ENCODE measurements at places on chromosomes 3 and 15.

DNA sequence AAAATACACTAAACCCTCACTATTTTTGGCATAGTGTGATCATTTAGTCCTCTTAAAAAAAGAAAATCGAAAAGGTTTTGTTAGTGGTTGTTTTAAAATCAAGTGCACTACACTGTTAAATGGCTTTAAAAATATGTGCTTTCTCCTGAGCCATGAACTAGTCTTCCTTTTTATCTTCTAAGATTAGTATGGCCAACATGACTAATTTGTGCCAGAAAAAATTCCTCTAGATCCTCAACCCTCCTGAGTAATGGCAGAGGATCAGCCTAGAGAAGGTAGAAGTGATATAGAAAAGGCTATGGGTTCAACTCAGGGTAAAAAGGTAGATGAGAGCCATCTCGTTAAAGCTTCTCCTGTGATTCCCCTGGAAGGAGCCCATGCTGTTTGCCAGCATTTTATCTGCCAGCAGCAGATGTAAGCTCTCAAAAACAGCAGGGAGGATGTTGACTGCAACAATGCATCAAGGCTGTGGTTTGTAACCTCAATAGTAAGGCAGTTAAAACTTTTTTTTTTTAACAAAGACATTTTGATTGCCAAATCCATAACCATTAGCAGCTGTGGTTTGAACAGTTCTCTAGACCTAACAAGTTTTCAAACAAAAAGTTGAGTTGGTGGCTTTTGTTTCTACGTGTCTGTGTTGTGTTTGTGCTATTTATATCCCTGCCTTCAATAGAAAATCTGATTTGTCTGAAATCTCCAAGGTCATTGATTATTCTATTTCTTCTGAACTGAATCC lies 30.2 kb upstream of the ZNF609 start:
- no peak for DNase-seq

GRCh38 chr15:63067976-63068743 lies 25.6 kb downstream of the TPM1 start:
- DNase-seq, result peak; percentile 7

DNA sequence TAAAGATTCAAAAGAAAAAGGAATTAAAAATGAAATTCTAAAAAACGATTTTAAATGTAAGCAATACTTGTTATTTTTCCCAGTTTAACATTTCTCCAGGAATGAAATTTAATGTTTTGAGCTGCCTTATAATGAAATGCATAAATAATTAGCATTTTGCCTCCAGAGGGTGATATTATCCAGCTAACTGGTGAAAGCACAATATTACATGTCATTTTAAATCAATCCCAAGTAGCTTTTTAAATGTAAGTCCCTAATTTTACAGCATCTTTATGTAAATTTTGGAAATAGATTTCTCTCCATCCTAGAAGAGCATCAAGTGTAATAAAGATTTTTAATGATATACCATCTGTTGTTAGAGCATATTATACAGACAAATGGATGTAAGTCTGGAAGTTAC lies 139.1 kb upstream of the P2RY1 start:
- no peak for DNase-seq

DNA sequence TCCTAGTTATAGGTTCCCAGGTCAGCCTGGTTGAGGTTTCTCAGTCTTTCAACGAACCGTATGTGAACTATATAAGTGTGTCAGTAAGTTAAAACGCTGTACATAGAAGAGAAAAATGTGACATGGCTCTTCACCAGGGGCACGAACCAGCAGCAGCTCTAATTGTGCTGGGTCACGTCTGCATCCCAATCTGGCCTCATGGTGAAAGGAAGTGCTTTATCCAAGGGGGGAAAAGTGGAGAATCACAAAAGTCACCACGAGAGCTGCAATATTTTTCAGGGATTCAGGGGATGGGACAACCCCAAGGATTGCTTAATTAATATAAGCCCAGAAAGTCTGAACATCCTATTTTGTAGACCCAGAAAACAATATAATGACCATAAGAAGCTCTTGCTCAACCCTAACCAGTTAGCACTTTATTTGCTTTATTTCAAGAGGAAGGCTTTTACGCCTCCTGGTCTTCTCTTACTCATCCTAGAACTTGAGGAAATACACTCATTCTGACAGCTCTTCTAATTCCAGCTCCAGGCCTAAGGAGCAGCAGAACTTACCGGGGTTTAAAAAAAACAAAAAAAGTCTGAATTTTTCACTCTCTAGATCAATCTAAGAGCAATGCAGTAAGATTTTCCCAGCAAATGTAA lies 16.5 kb downstream of the ANXA2 start:
- no peak for DNase-seq

GRCh38 chr3:124409650-124410275 lies 320.5 kb upstream of the UMPS start:
- DNase-seq, result peak; percentile 72

DNA sequence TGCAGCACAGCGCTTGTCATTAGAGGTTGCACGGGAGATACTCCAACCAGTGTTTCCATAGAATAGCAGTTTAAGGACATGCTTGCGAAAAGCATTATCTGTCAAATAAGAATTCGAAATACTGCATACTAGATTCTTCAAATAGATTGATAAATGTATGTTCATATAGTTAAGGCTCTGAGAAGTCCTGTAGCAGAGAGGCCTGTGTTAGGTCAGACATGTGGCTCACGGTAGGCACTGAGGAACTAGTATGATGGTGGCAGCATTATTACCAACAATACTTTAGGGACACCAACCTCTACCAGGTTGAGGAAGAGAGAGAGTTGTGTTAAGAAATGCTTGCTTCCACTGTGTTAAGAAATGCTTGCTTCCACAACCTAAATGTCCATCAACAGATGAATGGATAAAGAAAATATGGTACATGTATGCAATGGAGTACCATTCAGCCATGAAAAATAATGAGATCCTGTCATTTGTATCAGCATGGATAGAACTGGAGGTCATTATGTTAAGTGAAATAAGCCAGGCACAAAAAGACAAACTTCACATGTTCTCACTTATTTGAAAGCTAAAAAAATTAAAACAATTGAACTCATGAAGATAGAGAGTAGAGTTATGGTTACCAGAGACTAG lies 14.9 kb downstream of the MTMR14 start:
- DNase-seq, result no peak

- DNase-seq, result peak; percentile 55
Observed at GRCh38 chr3:187954873-187955586, 198.9 kb upstream of the LPP start.

- DNase-seq, result peak; percentile 37
Observed at GRCh38 chr15:81400640-81401236, 26.7 kb upstream of the TMC3 start.

DNA sequence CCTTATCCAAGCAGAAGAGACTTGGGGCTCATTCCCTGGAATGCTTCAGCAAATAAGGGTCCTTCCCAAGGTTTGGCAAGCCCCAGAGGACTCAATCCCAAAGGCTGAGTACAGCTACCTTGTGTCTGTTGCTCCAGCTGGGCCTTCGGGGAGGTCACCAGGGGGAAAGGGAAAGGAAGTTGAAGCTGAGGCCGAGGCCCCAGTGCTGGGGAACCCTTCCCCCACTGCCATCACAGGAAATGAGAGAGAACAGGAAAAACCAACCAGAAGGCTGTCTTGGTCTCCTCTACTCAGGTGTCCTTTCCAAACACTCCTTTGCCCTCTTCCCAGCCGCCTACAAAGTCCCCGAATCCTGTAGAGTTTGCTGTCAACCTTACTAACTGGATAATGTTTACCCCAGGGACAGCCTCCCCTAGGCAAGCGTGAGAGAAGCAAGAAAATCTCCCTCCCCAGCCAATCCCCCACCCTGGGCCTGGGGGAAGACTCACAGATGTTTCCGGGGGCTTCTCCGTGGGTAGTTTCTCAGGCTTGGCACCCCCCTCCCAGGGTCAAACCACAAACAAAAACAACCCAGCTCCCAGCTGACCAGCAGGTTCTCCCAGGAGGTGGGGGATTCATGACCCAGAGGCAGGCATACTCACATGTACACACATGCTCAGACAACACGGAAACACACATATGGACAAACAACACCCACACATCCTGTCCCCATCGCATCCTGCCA lies 5.5 kb downstream of the CSRNP1 start:
- peak; percentile 31 for DNase-seq

GRCh38 chr15:71333839-71334238 lies 218.6 kb downstream of the THSD4 start:
- no peak for DNase-seq

DNA sequence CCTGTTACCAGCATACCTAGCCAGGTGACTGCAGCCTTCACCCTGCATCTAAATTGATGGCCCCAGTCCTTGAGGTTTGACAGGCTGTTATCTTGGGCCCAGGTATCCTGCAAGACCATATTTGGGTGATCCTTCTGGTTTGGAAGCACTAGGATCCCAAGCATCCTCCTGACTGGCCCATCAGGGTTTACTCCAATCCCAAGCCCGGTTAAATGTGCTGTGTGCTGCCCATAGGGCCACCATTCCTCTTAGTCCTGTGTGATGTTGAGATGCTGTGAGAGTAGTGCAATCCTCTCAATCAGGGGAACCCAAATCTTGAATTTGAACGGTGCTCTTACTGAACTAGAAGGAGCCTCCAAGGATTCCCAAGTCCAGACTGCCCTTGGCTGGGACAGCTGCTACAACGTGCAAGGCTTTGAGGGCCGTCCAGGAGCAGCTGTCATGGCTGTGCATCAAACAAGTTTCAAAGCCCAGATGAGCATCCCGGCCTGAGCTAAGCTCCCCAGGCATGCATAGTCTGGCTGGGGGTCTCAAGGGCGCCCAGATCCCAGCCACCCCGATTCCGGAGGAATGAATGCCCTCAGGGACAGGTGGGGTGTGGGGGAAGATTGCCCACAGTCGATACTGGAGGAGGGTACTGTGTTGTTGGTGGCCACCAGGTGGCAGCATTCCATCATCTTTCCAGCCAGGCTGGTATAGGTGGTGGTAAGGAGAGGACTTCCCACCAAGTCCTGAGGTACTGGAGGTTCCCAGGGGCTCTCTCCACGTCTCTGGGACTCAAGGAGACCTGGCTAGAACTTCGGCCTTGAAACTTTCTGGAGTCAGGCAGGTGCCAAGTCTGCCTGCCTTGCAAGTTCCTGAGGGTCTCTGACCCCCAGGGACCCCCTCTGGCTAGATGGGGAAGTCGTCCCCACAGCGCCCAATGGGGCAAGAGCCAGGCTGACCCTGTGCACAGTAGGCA lies 32.6 kb downstream of the RBM5 start:
- peak; percentile 75 for DNase-seq

DNA sequence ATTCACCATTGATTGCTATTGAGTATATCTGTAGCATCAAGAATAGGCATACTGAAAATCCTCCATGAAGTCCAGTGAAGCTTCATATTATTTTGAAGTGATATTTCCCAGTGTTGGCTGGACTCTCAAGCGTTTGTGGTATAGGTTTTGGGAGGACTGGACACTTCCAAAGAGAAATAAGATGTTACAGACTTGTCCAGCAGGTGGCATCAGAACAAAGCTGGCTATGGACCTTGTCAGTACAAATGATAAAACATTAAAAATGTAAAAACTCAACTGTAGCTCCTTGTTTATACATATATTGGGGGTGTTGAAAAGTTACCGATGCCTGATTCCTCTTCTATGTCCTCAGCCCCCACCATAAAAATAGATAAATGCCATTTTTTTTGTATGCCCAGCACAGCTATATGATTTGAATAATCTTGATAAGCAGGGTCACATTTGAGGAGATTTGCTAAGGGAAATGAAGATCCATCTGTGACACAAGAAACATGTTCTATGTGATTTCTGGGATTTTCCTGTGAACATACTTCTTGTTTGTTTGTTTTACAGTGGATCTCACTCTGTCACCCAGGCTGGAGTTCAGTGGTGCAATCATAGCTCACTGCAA lies 54.5 kb upstream of the GOLGA6B start:
- DNase-seq, result peak; percentile 53

- no peak for DNase-seq
Observed at GRCh38 chr3:12797892-12798558, 1.5 kb downstream of the CAND2 start.

GRCh38 chr3:38843898-38844297 lies 27.9 kb upstream of the SCN10A start:
- peak; percentile 42 for DNase-seq

GRCh38 chr15:78761891-78762385 lies 49.3 kb downstream of the ADAMTS7 start:
- DNase-seq, result no peak

GRCh38 chr3:196169836-196170240 lies 41.4 kb downstream of the ZDHHC19 start:
- no peak for DNase-seq

- DNase-seq, result peak; percentile 76
Observed at GRCh38 chr3:58994746-58995330, 55.0 kb downstream of the CFAP20DC start.

DNA sequence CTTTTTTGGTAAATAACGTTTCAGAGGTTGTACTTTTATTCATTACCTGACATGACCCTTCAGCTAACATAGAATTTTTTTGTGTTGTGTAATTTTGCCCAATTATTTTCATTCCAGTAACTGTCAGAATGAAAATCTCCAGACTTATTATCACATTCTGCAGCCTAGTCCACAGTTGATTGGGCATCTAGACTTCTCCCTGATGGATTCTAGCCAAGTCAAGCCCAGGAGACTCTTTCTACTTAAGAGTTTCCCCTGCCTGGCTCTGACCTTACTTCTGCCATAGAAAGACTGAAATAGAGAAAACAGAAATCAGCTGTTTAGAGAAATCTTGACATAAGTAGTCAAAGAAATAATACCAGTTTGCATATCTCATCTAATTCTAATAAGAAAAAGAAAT lies 82.9 kb upstream of the CDAN1 start:
- DNase-seq, result no peak

DNA sequence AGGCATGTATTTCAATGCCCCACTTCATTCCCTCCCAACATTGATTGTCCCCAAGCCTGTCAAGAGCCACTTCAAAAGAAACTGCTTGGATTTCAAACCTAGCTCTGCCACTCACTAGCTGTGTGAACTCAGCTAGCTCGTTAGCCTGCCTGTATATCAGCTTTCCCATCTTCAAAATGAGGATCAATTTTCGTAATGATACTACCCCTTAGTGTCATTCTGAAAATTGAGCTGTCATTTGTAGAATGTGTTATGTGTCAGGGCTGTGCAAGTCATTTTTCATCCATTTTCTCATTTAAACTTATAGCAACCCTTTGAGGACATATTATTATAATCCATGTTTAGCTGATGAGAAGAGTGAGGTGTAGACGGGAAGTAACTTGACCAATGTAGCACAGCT lies 88.6 kb downstream of the TRIM42 start:
- DNase-seq, result no peak

DNA sequence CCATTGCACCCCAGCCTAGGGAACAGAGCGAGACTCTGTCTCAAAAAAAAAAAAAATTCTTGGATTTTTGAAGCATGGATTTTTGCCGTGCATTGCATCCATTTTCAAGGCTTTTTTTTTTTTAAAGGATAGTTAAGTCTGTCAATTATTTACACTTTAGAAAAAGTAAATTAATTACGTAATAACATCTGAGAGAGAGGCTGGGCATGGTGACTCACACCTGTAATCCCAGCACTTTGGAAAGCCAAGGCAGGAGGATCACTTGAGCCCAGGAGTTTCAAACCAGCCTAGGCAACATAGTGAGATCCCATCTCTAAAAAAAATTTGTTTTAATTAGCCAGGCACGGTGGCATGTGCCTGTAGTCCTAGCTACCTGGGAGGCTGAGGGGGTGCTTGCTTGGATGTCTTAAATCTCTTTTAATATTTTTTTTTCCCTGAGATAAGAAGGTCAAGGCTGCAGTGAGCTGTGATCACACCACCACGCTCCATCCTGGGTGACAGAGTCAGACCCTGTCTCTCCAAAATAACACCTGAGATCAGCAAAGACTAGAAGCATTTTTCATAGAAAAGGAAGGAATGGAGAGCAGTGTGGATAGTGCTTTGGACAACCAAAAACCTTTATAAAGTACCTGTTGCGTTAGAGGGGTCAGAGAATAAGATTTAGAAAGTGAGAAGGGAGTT lies 6.8 kb upstream of the SENP7 start:
- peak; percentile 6 for DNase-seq

- DNase-seq, result no peak
Observed at GRCh38 chr3:37730825-37731224, 130.9 kb upstream of the CTDSPL start.

All from ACHN (cell line).